CD8-positive, alpha-beta memory T cell (primary cell): ENCODE measurements at places on chromosomes 1 and 21.

- peak overlapping the region; percentile 71 for H3K27ac ChIP-seq
- peak overlapping the region; percentile 50 for H3K4me3 ChIP-seq
- peaks cover 5% of the 10 kb centered on the region for H3K4me1 ChIP-seq
- no peaks in the 10 kb centered on the region for H3K27me3 ChIP-seq
Measured at GRCh38 chr1:226309398-226310244, 657 bp upstream of the LIN9 start.

DNA sequence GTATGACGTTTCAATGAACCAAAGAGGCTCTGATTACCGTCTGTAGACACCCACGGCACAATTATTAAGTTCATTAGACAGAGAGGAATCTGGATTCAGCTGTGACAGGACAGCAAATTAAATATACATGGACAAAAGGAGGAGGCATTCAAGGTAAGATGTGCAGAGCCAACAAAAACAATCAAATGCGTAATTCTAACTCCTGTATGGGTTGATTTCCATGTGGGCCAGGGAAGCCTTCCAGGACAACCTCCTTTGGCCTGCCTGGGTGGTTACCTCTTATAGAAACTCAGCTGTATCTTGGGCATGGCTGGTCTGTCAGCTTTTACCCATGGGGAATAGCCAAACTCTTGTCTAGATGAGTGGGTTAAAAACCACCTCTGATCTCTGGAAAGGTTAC lies 43.8 kb downstream of the CCN1 start:
- no peak overlapping the region for H3K4me3 ChIP-seq
- no peaks in the 10 kb centered on the region for H3K36me3 ChIP-seq
- no peaks in the 10 kb centered on the region for H3K4me1 ChIP-seq
- no peak for DNase-seq

GRCh38 chr1:89724369-89725010 lies 91.6 kb downstream of the LRRC8C start:
- no peak overlapping the region for H3K27ac ChIP-seq
- DNase-seq, result no peak
- no peaks in the 10 kb centered on the region for H3K27me3 ChIP-seq
- H3K4me3 ChIP-seq, result no peak overlapping the region
- H3K36me3 ChIP-seq, result no peaks in the 10 kb centered on the region

DNA sequence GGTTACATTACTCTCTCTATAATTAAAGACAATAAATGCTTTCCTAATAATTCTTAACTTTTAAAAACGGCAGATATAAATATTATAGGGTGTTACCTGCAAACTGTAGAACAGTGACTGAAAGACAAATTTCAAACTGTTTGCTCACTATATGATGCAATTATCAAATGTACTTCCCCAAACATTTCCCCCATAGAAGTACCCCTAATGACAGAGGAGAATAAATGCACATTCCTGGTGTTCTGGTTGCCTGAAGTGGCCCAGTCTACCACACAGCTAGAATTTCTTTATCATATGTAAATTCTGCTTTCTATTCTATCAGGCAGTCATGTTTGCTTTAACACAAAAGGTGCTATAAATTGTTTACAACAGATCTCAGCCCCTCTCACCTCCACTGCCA lies 70.4 kb downstream of the VAV3 start:
- H3K27ac ChIP-seq, result no peak overlapping the region
- H3K4me1 ChIP-seq, result peaks cover 20% of the 10 kb centered on the region
- no peak overlapping the region for H3K4me3 ChIP-seq
- no peaks in the 10 kb centered on the region for H3K36me3 ChIP-seq
- no peaks in the 10 kb centered on the region for H3K27me3 ChIP-seq

DNA sequence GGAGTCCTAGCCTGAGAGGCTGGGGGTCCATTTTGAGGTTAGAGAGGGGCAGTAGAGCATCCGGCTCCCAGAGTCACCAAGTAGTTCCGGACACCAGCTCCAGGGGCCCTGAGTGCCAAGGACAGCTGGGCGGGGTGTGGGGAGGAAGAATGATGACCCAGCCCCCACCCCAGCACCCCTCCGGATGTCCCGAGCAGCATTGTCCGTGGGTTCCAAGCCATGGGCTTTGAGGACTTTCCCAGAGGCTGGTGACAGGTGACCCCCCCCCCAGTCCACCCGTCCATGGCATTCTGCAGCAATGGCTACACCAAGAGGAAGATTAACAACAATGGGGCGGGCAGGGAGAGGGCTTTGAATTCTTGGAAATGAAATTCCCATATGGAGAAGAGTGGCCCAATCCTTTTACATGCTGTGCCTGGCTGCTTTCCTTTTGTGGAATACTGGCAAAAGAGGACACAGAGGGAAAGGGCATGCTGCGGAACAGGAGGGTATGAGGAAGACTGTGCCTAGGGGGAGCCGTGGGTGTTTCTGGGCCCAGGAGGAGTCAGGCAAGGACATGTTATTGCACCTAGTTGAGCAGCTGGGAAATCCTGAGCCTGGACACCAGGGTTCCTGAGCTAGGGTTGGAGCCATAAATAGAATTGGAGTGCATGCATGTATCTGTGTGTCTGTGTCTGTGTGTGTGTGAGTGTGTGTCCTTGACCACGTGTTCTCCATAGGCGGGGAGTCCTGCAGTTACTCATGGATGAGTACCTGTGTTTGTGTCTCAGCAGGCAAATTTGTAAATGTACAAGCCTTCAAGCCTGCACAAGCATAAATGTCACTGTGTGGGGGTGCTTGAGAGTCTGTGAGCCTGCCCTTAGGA lies 956 bp downstream of the ATP1A2 start:
- no peaks in the 10 kb centered on the region for H3K4me1 ChIP-seq
- H3K27ac ChIP-seq, result no peak overlapping the region
- H3K27me3 ChIP-seq, result peaks cover 12% of the 10 kb centered on the region
- H3K4me3 ChIP-seq, result no peak overlapping the region
- DNase-seq, result no peak
- H3K36me3 ChIP-seq, result no peaks in the 10 kb centered on the region

DNA sequence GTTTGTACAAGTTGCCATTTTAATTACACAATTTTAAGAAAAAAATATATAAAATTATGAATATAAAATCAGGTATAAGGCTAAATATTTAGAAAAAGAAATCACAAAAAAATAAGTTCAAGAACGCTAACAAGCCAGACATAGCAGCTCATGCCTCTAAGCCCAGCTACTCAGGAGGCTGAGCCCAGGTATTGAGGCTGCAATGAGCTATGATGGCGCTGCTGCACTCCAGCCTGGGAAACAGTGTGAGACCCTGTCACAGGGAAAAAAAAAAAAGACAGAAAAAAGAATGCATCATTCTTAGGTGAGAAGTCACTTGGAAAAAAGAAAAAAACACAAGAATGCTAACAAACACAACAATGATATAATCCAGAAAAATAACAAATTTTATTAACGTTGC lies 112.3 kb upstream of the PRDX6 start:
- no peaks in the 10 kb centered on the region for H3K36me3 ChIP-seq
- H3K4me3 ChIP-seq, result no peak overlapping the region
- no peak overlapping the region for H3K27ac ChIP-seq
- DNase-seq, result no peak
- peaks cover 9% of the 10 kb centered on the region for H3K4me1 ChIP-seq

- no peak for DNase-seq
- H3K4me1 ChIP-seq, result peaks cover 8% of the 10 kb centered on the region
- no peak overlapping the region for H3K27ac ChIP-seq
- H3K36me3 ChIP-seq, result no peaks in the 10 kb centered on the region
- H3K27me3 ChIP-seq, result no peaks in the 10 kb centered on the region
- no peak overlapping the region for H3K4me3 ChIP-seq
Measured at GRCh38 chr1:1946540-1946939, 27.5 kb upstream of the TMEM52 start.

- H3K4me1 ChIP-seq, result no peaks in the 10 kb centered on the region
- no peak overlapping the region for H3K4me3 ChIP-seq
- no peaks in the 10 kb centered on the region for H3K27me3 ChIP-seq
- H3K36me3 ChIP-seq, result no peaks in the 10 kb centered on the region
- no peak overlapping the region for H3K27ac ChIP-seq
- no peak for DNase-seq
Measured at GRCh38 chr1:10857687-10858086, 61.2 kb upstream of the CASZ1 start.

GRCh38 chr1:56570924-56571372 lies 8.4 kb downstream of the PLPP3 start:
- no peak overlapping the region for H3K4me3 ChIP-seq
- no peak for DNase-seq
- no peaks in the 10 kb centered on the region for H3K27me3 ChIP-seq
- no peaks in the 10 kb centered on the region for H3K36me3 ChIP-seq
- H3K27ac ChIP-seq, result no peak overlapping the region

GRCh38 chr1:83318366-83318765 lies 680.6 kb downstream of the TTLL7 start:
- H3K27me3 ChIP-seq, result no peaks in the 10 kb centered on the region
- H3K27ac ChIP-seq, result no peak overlapping the region
- no peaks in the 10 kb centered on the region for H3K36me3 ChIP-seq
- no peak for DNase-seq
- H3K4me1 ChIP-seq, result no peaks in the 10 kb centered on the region

GRCh38 chr1:94118013-94118412 lies 2.9 kb downstream of the ABCA4 start:
- no peak for DNase-seq
- H3K4me1 ChIP-seq, result no peaks in the 10 kb centered on the region
- H3K4me3 ChIP-seq, result no peak overlapping the region
- no peak overlapping the region for H3K27ac ChIP-seq
- H3K27me3 ChIP-seq, result no peaks in the 10 kb centered on the region

DNA sequence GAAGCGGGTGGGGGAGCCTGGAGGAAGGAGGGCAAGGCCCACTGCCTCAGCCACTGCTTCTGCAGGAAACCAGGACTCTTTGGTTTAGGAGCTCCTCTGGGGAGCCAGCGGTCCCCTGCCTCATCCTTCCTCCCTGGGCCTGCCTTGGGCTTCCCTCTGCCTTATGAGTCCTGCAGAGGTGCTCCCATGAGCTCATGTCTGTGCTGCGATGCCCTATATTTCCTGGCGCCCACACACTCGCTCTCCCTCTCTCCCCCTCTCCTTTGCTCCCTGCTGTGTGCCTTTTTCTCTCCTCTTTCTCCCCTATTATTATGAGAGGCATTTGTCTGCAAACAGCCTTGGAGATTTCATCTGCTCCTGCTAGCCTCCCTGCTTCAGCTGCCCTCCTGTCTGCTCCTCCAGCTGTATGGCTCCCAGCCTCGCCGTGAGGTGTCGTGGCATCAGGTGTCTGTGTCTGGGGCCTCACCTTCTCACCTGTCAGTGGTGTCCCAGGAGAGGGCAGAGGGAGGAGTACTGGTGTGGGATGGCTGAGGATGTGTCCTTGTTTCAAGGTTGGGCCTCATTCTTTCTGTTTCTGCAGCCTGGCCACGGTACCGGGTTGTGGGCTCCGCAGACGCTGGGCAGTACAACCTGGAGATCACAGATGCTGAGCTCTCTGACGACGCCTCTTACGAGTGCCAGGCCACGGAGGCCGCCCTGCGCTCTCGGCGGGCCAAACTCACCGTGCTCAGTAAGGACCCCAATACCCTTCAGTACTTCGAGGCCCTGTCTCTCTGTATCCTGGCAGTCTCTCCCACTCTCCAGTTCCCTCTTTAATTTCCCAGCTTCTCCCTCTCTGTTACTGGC lies 84.2 kb downstream of the KIRREL1 start:
- no peak for DNase-seq
- H3K36me3 ChIP-seq, result no peaks in the 10 kb centered on the region
- H3K27ac ChIP-seq, result no peak overlapping the region
- H3K4me1 ChIP-seq, result no peaks in the 10 kb centered on the region

GRCh38 chr1:21495225-21495820 lies 13.9 kb upstream of the ALPL start:
- no peak for DNase-seq
- H3K4me1 ChIP-seq, result no peaks in the 10 kb centered on the region
- H3K27ac ChIP-seq, result no peak overlapping the region
- H3K27me3 ChIP-seq, result no peaks in the 10 kb centered on the region

DNA sequence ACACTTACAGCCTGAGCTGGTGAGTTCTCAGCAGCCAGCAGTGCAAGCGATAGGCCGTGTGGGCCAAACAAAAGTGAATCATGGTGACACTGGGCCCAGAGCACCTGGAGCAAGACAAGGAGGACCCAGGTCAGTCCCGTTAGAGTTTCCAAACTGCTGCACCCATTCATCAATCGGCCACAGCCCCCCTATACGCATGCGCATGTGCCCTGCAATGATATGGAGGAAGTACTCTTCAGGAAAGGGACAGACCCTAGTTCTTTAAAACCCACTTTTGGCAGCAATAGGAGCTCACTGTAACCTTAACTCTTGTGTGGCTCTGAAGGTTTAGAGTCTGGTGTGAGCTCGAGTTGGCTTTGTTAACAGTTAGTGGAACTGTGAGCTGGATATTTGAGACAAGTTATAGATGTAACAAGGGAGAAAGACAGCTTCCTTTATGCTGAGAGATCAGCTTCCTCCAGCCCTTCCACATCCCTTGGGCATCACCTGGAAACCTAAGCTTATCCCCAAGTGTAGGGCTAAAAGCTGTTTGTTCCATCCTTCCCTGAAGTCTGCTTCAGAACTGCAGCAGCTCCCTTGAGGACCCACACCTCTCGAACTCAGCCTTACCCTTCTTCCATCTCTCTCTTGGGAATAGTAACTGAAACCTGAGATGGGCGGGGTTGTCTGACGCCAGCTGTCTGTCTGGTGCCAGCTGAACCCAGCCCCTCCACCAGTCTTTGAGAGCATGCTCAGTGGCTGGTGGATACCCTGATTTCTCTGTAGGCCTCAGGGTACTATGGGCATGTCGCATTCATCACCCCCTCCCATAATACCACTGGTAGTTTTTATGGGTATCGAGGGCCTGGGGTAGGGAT lies 17.7 kb downstream of the NMNAT1 start:
- no peak for DNase-seq
- H3K4me3 ChIP-seq, result no peak overlapping the region
- H3K4me1 ChIP-seq, result no peaks in the 10 kb centered on the region

- no peak overlapping the region for H3K4me3 ChIP-seq
- H3K36me3 ChIP-seq, result no peaks in the 10 kb centered on the region
- DNase-seq, result no peak
- H3K27me3 ChIP-seq, result no peaks in the 10 kb centered on the region
Measured at GRCh38 chr21:17402937-17403336, 109.9 kb upstream of the CXADR start.

GRCh38 chr1:23593556-23594148 lies 34.4 kb upstream of the ID3 start:
- no peak overlapping the region for H3K27ac ChIP-seq
- H3K36me3 ChIP-seq, result no peaks in the 10 kb centered on the region
- H3K4me3 ChIP-seq, result no peak overlapping the region
- DNase-seq, result no peak
- peaks cover 83% of the 10 kb centered on the region for H3K4me1 ChIP-seq

GRCh38 chr1:224929335-224930237 lies at the start of gene DNAH14:
Gene DNAH14 (plus strand): TSS chr1:224929675. CDS start chr1:224952703, 23,028 bp downstream.
- no peak for DNase-seq
- no peaks in the 10 kb centered on the region for H3K4me1 ChIP-seq
- no peaks in the 10 kb centered on the region for H3K27me3 ChIP-seq
- H3K4me3 ChIP-seq, result no peak within 1 kb of the TSS

DNA sequence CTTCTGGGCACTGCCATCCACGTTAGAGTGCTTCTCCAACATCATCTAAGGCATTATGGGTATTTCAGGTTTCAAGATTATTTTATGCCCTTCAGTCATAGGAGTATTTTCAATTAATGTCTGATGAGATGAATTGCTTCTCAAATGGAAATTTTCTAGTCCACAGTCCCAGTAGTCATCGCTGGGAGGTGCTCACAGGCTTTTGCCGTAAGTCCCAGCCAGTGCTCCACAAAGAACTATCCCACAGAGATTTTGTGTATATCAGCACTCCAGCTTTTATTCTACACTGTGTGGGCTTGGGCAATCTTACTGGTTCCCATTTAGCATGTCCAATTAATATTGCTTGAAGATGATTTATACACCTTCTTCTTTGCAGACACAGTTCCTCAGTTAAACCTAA lies 61.0 kb downstream of the SMYD2 start:
- H3K27ac ChIP-seq, result no peak overlapping the region
- H3K27me3 ChIP-seq, result no peaks in the 10 kb centered on the region
- no peak overlapping the region for H3K4me3 ChIP-seq
- no peaks in the 10 kb centered on the region for H3K36me3 ChIP-seq
